Stimulated activated CD8-positive, alpha-beta memory T cell treated with anti-CD3 and anti-CD28 coated beads, Interleukin-15, amount 100 ng/mL, for 24 hours (primary cell): ENCODE measurements at places on chromosomes 7 and 10.

DNA sequence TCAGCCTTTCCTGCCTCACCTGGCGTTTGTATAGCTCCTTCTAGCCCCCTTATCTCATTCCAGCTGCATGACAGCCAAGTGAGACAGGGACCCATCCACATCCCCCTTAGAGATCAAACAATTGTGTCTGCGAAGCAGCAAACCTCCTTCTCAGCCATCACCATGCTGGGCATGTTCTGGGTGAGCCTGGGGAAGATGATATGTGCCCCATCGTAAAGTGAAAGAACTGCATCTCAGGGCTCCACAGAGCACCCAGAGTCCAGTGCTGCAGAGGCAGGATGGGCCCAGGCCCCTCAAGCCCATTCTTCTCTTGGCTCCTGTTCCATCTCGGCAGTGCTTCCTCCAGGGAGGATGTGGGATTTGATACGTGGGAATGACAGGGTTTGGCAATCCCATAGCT is 43.2 kb downstream of the FIGNL1 start:
- DNase-seq, result no peak

DNA sequence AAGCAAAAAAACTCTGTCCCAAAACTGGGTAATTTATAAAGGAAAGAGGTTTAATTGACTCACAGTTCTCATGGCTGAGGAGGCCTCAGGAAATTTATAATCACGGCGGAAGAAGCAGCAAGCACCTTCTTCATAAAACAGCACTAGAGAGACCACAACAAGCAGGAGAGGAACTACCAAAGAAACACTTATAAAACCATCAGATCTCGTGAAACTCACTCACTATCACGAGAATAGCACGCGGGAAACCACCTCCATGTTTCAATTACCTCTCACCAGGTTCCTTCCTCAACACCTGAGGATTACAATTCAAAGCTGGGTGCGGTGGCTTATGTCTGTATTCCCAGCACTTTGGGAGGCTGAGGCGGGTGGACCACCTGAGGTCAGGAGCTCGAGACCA is 48.5 kb downstream of the PDIA4 start:
- no peak for DNase-seq

- DNase-seq, result no peak
Observed at GRCh38 chr10:119634219-119634544, 17.0 kb upstream of the BAG3 start.

- no peak for DNase-seq
Observed at GRCh38 chr7:30723776-30724175, 28.2 kb upstream of the INMT start.

GRCh38 chr10:23258516-23258915 is 66.4 kb downstream of the PTF1A start:
- DNase-seq, result no peak

DNA sequence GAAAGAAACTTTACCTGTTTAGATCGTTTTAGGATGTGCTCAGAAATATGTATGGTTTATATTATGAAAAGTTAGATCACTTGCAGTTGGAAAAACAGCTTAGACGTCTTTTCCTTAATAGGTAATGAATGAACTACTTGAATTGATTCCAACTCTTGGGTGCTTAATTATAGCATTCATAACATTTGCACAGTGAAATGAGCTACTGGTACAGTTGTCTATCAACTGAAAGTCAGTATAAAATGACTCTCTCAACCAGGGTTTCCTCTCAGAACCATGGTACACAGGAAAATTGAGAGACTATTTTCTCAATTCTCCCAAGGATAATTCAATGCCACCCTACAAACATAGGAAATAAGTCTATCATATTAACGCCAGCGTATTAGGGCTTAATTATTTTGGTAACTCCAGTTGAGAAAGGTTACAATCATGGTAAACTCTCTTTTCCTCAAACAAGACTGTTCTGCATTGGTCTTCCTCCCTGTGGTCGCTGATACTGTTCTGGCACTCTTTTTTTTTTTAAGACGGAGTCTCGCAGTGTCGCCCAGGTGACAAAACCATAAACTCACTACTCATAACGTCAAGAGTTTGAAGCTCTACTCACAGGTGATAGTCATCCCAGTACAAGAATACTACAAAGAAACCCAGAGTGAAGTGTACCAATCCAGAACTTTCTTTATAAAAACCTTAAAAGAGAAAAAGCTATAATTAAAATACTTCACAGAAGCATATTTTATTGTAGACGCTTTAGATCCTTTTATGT is 2.0 kb downstream of the ANLN start:
- DNase-seq, result no peak

DNA sequence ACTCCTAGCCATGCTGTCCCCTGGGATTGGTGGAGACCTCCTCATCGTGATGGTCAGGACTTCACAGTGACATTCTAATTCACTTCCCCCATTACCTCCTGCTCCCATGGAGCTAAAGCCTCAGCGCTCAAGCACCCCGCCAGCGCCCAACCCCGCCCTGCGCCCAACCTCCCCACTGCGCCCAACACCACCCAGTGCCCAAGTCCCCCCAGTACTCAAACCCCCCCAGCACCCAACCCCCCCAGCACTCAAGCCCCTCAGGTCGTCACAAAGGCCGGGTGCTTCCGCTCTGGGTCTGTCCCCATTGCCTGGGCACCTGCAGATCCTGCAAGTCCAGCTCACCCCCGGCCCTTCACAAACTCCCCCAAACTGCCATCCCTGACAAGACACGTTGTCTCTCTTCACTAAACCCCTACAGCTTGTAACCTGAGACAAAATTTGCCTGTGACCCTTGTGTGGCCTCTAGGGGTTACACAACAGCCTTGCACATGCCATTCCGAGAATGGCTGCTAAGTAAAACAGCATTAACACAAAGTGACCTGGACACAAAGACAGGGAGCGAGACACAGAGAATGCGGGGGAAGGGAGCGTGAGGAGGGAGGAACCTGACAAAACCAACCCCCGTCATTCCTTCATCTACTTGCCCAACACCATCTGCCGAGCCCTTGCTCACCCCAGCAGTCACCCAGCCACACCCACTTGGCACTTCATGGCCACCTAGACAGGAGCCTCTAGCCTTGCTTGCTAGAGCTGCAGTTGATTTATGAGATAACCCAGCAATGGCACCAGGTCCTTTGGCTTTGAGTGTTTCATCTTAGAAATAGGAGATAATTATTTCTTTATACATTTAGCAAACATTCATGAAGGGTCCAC is 107.8 kb downstream of the ADARB2 start:
- DNase-seq, result no peak

- no peak for DNase-seq
Observed at GRCh38 chr7:27631391-27631790, 31.3 kb downstream of the HIBADH start.
